Activated CD4-positive, alpha-beta T cell treated with anti-CD3 and anti-CD28 coated beads, Interleukin-2, amount 50 U/mL, for 24 hours (primary cell): ENCODE measurements at places on chromosomes 12 and 14.
A peak's percentile ranks its signal among the peaks of the same experiment; 100 is the strongest.

GRCh38 chr14:23375527-23376251 is 1.2 kb upstream of the CMTM5 start:
- DNase-seq, result no peak

GRCh38 chr14:60094306-60094897 is 2.7 kb downstream of the PCNX4 start:
- DNase-seq, result no peak

DNA sequence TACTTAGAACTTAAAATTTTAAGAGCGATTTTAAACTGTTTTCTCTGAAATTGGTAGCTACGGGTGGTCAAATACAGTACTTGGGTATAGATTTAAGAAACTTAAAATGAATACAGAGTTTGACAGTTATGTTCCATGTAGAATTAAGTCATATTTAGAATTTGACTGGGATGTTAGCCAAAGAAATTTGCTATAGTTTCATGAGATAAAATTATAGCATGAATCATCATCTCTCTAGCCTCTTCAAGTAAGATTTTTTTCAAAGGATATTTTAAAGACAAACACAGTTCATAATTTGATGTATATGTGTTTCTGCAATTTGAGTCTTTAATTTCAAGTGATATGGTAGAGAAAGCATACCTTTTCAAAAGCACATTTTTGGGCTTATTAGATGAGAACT is 41.0 kb downstream of the ZCRB1 start:
- DNase-seq, result no peak

DNA sequence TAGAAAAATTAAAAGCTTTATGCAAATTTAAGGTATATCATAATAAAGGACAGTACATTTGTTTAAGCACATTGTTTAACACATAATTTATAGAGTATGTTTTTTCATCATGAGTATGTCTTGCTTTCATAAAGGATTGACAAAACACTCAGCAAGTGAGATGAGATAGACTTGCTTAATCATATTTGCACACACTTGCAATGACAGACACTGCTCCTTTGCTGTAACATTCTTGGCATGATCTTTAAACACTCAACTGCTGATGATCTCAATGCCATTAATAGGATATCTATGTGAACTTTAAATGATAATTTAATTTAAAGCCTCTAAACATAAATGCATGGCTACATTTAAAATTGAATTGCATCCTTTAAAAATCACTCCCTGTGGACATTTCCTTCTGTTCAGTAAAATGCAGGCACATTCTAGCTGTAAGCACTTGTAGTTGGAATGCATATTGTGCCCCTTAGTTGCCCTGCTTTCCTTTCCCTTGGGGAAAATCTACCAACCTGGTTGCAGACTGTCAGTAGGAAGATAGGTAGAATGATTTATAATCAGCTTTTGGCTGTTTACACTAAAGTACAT is 979.0 kb downstream of the TMTC2 start:
- DNase-seq, result no peak

DNA sequence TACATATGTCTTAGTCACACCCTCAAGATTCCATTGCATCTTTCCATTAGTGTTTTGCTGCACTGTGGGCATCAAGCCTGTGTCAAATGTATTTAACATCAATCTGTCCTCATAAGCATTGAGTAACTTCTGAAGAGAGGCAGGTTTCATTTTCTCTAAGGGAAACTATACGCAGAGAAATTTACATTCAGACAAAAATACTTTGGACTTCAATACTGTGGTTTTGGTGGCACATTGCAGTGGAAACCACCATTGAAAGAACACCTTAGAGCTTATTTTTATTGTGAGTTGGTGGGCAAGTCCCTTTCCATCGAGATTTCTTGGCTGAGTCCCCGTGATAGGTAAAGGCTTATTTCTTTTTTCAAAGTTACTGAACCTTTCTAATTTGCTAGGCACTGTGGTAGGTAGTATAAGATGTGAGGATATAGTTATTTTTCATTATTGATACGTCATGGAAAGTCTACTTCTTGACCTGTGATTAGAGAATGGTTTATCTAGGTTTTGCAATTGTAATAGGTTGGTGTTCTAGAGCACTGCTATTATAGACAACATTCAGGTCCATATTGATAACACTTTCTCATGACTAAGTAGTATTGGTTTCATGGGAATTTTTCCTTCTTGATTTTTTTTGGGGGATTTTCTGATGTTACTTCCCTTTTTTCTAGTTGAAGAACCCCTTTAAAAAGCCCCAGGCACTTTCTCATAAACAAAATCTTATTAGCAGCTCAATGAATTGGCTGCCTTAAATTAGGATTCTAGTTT is 81.9 kb downstream of the CFAP54 start:
- no peak for DNase-seq

GRCh38 chr12:10304161-10304574 is 3.5 kb upstream of the KLRD1 start:
- no peak for DNase-seq

DNA sequence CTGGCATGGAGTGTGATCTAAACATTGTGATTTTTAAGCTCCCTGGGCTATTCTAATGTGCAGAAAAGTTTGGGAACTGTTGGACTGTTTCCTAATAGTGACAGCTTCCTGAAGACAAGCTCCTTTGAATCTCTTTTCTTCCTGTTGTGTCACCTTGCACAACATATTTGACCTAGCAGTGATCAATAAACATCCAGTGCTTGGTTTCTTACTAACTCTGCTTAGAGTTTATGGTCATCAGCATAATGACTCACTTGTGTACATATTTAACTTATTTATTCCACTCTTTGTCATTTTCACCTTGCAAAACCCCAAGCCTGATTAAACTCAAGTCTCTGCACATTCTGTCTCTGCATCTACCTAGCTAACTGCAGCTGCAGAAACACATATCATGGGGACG is 27.3 kb upstream of the TBC1D30 start:
- no peak for DNase-seq

DNA sequence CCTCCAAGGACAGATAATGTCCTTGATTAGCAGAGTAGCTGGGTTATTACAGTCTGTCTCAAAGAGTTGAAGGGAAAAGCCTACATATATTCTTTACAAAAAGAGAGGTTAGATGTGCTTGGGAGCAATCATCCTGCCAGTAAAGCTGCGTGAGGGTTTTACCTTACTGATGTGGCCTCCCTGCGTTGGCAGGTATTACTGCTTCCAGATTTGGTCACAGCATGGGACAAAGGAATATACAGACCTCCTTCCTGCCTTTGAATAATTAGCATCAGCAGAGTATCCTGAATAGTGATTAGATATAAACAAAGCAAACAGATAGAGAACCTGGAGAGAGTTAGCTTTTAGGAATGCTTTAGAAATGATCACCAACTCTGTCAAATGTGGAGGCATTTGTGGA is 69.6 kb downstream of the TMTC2 start:
- DNase-seq, result no peak

DNA sequence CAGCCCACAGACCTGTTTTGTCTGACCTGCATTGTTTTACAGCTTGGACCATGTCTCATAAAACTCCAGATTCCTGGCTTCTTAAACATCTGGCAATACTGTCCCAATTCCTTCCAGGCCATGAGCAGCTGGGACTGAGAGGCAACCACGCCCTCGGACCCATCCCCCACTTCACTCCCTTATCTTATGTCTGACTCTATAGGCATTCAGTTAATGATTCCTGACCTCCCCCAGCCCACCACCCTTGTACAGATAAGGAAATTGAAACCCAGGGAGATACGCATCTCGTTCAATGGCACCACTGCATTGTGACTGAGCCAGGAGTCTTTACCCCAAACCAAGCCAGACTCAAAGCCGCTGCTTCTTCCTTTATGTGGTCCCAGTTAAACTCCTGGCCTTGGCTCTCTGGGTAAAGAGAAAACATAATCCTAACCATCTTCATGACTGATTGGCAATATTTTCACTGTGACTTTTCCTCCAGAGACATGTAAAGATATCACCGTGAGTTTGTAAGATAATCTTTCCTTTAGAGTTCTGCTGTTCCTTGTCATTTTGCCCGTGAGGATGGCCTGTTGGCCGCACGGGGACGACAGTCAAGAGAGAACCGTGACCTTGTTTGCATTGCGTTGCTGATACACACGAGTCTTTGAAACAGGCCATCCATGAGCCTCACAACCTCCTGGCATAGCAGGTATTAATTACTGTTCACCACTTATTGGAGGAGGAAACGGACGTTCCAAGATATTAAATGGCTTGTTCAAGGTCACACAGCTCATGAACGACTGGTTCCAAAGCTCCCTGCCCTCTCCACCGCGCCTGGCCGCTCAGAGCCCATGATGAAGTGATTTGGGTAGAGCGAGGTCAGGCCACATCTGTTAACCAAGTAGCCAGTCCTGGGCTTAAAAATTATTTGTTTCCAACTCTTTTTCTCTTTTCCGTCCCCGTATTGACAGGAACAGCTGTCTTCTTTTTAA is 39.4 kb downstream of the MAP1LC3B2 start:
- DNase-seq, result no peak

GRCh38 chr14:58979325-58979724 is 209.1 kb upstream of the DAAM1 start:
- no peak for DNase-seq

DNA sequence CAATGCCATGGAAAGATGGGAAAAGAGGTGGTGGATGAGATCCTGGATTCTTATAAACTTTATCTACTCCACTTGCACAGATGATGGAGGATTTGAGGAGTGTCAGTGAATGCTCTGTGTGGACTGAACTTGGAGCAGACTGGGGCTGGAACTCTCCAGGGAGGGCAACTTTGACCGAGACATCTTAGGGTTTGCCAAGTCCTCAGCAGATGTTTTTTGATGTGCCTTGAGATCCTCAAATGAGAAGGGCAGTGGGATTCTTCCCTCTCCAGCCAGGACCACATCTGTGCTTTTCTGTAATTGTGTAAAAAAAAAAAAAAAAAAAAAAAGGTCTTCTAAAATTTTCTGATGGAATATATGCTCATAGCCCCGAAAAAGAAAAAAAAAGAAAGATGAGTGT is 23.0 kb upstream of the MYL2 start:
- no peak for DNase-seq

DNA sequence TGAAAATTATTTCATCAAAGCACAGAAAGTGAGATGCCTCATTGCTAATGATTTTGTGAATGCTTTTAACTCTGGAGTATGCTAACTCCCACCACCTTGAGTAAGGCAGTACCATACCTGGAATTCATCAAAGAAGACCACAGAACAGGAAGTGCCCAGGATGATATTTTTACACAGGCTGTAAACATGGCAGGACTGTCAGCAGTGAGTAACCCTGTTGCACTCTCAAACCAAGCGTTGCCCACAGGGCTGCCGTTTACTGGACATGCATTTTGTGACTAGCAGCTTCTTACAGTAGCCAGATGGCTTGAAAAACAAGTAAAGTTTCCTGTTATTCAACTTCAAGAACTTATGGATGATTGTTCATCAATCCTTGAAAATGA is 42.4 kb downstream of the RALGAPA1 start:
- DNase-seq, result no peak

DNA sequence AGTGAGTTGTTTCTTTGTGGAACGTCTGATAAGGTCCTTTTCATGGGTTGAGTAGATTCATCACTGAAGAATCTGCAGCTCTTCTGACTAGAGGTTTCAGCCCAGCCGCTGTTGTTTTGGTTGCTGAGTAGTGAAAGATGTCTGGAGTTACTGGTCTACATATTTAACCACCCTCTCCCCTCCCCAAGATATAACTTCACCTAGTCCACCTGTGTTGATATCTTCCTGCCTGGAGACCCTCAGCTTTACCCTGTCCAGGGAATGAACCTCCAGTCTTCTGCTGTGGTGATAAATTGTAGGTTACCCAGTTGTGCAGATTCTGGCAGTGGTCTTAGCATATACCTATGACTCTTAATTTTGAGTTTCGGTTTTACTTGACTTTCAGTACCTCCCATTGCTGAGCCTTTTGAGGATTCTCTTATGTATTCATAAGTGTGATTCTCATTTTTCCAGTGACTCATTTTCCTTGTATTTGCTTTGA is 62.9 kb downstream of the CCDC91 start:
- DNase-seq, result peak; percentile 36

DNA sequence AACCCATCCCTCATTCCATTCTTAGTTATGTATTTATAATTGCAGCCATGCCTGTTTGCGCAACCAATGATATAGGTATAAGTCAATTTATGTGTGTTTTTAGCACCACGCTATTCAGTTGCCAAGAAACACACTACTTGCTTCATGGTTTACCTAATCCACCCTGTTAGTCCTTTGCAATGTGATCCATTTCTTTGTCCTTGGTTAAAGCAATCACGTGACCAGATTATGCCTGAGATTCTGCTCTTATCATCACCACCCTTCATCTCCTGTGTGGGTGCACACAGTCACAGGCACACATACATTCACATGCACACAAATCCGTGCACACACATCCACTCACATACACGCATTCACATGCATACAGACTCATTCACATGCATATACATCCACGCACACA is 52.3 kb upstream of the KCNA5 start:
- no peak for DNase-seq

DNA sequence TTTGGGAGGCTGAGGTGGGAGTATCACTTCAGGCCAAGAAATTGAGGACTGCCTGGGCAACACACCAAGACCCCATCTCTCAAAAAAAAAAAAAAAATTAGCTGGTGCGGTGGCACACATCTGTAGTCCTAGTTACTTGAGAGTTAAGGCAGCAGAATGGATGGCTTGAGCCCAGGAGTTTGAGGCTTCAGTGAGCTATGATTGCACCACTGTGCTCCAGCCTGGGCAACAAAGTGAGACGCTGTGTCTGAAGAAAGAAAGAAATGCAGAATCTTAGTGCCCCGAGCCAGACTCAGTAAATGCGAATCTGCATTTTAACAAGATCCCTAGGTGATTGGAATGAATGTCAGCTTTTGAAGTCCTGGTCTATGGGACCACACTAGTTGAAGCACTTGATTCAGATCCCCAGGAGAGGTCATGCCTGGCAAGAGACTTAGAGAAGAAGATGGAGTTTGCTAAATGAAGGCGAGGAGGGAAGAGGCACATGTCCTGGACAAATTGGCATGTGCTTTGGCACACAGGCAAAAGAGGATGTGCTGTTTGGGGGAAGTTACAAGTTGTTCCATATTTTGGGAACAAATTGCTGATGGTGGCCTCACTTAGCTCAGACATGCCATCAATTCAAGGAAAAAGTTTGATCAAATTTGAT is 56.6 kb downstream of the DRAM1 start:
- no peak for DNase-seq

DNA sequence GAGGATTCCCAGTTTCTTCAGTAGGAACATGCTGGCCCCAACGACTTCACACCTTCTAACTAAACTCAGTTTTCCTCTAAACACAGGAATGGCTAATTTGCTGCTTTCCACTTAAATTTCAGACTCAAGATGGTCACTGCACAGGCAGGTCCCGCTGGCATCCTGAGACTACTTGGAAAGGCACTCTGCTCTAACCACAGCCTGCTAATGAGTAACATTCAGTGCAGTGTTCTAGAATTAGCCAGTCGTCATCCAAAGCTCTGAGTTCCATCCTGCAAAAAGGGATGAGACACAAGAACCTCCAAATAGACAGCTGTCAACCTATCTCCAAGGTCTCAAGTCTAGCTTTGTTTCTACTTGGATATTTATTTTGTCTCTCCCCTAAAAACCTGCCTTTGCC is 6.0 kb downstream of the CCDC92 start:
- DNase-seq, result no peak
